SK-N-MC (cell line): ENCODE measurements at places on chromosomes 16 and 17.

DNA sequence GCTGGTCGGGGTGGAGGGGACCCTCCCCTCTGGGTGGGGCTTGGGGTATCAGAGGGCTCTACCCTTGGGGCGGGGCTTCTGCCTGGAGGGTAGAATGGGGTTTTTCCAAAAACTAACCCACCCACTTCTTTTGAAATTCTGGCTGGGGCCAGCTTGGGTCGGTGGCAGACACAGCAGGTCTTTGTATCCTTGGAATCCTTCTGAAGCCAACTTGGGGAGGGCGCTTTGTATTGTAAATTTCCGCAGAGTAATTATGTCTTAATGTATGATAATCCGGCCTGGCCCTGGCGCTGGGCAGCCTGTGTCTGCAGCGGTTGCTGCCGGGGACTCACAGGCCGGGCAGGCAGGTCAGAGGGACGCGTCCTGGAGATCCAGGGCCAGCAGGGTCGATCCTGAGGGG lies 33.9 kb upstream of the GSE1 start:
- no peak for DNase-seq

- DNase-seq = no peak
These were observed 8.2 kb downstream of the HSD3B7 start for GRCh38 chr16:30992931-30993816.

DNA sequence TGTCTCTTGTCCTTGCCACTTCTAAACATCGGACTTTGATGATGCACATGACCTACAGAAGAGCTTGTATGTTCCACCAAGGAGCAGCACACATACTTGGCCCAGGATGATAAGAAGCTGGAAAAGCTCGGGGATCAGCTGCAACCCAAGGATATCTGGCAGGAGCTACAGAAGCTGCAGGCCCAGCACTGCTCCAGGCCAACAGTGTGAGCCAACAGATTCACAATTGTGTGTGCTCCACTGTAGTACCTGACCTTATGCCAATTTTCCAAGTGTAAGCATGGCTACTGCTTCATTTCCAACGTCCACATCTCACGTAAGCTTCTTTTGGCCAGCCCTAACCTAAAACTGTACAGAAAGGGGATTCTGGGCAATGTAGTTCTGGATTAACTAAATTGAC lies 83.4 kb downstream of the COX10 start:
- DNase-seq = no peak

DNA sequence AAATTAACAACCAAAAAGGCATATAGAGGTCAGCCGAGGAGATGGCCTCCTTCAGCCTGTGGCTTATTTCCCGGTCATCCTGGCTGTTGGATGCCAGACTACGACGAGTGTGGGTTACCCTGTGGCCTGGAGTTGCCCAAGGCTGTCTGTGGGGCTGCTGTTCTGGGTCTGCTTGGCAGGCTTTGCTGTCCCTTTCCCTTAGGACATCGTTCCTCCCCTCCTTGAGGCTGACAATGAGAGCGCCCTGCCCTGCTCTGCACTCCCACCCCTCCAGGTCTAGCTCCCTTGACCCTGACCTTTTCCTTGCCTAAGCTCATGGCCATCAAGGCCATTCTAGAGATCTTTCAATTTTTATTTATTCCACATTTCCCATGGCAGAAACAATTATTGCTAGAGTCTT lies 1.9 kb upstream of the CBFB start:
- no peak for DNase-seq

DNA sequence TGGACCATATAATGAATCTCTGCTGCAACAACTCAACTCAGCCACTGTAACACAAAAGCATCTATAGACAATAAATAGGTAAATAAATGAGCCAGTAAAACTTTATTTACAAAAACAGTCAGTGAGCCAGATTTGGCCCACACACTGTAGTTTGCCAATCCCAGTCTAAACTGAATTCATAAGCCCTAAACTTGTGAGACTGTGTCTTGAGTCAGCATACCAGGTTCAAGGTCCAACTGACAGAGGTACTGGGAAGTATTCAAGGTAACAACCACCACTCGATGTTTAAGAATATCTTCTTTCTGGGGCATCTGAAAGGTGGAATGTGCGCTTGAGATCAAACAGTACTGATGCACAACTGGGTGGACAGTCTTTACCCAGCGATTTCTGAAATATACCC lies 94.2 kb downstream of the HELZ start:
- no peak for DNase-seq

GRCh38 chr17:55340686-55341085 lies 75.9 kb downstream of the HLF start:
- no peak for DNase-seq

GRCh38 chr16:27253526-27253930 lies 15.0 kb downstream of the NSMCE1 start:
- DNase-seq = no peak

GRCh38 chr16:50502616-50503011 lies 45.6 kb upstream of the NKD1 start:
- DNase-seq = no peak

- DNase-seq = no peak
These were observed 68.8 kb upstream of the CIBAR2 start for GRCh38 chr16:85180827-85181738.
